LHCN-M2 (cell line): ENCODE measurements at places on chromosomes 11 and 22.

GRCh38 chr11:48055292-48056132, 75.2 kb downstream of the PTPRJ start:
- peak; percentile 19 for DNase-seq

DNA sequence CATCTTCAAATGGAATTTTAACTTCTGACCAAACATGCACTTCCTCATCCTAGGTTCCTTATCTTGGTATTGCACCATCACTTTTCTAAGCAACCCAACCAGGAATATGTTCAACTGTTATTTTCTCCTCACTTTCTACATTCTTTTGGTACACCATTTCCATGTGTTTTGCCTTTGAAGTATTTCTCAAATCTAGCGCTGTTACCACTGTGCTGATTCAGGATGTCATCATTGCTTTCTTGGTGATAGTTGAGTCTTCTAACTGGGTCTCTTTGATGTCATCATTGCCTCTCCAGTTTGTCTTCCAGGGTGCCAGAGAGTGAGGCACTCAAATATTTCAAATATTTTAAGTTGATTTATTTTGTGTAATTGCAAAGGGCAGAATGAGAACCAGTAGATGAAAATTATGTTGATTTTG, 47.5 kb downstream of the HORMAD2 start:
- DNase-seq: peak; percentile 53

- DNase-seq: no peak
These were observed 13.1 kb downstream of the MGAT3 start for GRCh38 chr22:39469681-39470450.

GRCh38 chr11:76445121-76446084, 585 bp downstream of the EMSY start:
- DNase-seq: peak; percentile 90

DNA sequence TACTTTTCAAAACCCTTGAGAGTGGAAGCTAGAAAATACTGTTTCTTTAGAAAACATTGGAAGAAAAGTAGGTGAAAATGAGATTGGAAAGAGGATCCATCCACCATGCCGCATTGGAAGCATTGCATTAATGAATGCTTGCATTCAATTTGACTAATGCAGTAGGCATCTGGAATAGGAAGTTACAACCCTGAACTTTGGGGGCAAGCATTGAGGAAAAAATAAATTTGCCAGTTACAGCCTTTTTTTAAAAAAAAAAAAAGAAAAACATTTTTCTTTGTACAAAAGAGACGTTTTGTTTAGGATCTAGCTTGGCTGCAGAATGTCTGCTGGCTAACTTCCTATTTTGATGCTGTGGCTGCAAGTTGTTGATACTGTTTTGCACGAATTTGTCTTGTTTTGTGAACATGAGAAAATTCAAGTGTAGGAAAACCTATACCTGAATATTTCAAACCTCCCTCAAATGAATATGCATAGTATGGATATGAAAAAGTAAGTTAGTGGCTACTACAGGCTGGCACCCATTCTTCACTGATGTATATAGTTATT, 28.1 kb downstream of the RTN3 start:
- DNase-seq: no peak

- DNase-seq: no peak
These were observed 37.5 kb upstream of the CAPRIN1 start for GRCh38 chr11:34013898-34014571.

DNA sequence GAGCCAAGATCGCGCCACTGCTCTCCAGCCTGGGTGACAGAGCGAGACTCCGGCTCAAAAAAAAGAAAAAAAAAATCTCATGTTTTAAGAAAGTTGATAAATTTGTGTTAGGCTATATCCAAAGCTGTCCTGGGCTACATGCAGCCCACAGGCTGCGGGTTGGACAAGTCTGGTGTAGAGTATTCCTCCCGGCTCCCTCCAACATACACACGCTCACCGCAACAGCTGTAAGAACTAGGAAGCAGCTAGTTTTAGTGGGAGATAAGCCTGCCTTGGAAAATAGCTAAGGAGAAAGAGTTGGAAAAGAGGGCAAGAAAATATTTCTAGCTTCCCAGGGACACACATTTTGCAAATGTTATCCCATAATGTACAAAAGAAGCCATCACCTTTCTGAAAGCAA, 46.6 kb downstream of the CELF1 start:
- peak; percentile 54 for DNase-seq

GRCh38 chr11:94472916-94473799, 20.5 kb downstream of the MRE11 start:
- peak; percentile 44 for DNase-seq

DNA sequence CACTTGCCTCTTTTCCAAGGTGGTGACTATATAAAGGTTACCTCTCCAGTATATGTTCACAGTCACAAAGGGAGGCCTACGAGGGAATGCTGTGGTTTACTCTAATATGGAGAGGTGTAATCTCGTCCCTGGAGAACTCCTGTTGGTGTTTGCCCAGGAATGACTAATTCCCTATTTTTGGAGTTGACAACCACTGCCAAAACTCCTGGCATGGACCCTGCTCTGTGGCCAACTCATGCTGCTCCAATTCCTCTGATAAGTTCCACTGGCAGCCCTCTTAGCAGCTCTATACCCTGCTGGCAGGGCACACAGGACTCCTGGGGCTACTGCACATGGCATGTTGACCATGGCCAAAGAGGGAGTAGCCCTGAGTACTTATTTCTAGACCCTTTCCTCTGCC, 418.7 kb upstream of the ANO5 start:
- no peak for DNase-seq

DNA sequence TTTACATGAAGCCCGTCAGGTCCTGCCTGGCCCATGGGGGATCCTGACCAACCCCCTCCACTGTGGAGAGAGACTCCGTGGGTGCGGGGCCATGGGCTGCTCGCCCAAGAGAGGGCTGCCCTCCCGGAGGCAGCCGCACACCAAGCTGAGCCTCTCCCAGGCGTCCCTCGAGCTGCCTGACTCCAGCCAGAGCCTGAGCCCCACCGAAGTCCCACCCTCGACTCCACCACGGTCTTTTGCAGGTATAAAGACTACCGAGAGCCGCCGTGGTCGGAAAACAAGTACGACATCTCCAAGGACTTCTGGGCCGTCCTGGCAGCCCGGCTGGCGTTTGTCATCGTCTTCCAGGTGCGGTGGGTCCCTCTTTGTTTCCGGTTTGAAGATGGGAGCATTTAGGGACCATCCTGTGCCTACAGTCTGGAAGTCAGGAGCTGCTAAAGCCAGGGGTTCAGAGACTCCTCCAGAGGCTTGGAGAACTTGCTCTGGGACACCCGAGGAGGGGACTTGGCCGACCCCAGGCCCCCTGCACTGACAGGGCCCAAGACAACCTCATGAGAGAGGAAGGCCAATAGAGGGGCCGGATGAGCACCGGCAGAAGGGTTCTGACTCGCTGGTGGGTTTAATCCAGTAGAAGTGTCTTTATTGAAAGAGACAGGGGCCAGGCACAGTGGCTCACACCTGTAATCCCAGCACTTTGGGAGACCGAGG, 17.6 kb upstream of the FADD start:
- no peak for DNase-seq

DNA sequence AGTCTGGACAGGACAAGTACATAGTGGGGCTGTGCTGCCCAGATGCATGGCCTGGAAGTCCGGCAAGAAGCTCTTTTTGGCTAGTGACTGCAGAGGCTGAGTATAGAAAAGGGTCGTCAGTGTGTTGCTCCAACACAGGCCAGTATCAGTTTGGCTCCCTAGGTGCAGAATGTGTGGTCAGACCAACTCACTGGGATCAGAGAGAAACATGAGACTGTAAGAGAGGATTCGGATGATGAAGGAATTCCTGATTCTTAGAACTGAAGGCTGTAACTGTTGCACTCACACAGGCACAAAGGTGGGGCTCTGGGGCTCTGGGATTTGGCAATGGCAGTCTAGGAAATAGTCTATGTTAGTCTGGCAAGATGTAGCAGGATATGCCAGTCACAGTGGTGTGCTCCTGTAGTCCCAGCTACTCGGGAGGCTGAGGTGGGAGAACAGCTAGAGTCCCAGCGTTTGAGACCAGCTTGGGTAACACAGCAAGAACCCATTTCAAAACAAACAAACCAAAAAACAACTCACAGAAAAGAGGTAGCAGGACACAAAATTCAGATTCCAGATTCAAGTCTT, 11.1 kb upstream of the UPB1 start:
- DNase-seq: no peak

GRCh38 chr11:102396708-102397563, 49.9 kb downstream of the BIRC2 start:
- peak; percentile 28 for DNase-seq

DNA sequence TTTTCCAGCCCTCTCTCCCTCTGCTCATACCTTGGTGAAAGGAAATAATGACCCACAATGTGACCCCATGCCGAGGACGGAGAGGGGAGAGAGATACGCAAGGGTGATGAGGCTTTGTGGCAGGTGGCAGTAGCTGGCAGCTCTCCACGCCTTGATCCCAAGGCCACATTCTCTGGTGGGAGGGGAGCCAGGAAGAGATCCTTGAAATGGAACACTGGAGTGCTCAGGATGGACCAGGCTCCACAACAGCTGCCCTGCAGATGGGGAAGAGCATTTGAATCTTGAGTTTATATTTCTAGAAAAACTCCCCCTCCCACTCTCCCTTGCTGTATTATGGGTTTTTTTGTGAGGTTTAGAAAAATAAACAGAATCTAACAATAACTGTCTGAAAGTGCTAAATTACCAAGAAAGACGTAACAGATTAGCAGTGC, 61.6 kb upstream of the CDON start:
- peak; percentile 86 for DNase-seq

GRCh38 chr11:44421090-44421675, 111.2 kb upstream of the ALX4 start:
- no peak for DNase-seq

DNA sequence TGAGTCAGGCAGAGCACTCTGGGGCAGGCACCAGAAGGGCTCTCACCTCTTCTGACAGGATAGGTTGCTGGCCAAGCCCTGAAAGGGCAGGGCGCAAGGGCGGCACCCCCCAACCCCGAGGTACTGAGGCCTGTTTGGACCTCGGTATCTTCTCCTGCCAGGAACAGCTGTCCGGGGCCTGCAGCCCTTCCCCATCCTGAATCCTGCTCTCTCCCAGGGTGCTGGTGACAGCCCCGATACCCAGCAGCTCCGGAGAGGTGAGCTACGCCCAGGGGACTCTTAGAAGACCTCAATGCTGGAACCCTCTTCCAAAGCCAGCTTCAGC, 79.1 kb downstream of the PHF21B start:
- no peak for DNase-seq

- DNase-seq: no peak
These were observed 41.2 kb upstream of the KLHL35 start for GRCh38 chr11:75474240-75474639.

- peak; percentile 47 for DNase-seq
These were observed 209.9 kb downstream of the LARGE1 start for GRCh38 chr22:33710326-33710725.

GRCh38 chr22:36110306-36110881, 50.2 kb downstream of the APOL3 start:
- no peak for DNase-seq

DNA sequence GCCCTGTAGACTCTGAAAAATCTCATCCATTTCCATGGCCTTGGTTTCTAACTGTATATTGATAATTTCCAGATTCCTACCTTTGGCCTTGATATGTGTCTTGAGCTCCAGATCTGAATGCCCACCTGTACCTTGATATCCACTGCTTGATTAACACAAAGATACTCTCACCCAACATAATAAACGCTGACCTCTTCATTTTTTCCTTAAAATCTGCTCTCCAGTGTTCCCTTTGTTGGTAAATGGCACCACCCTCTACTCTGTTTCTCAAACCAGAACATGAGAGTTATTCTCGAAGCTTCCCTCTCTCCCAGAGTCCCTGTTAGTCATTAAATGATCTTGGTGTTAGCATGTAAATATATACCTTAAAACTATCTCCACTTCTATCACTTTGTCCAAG, 13.4 kb downstream of the TUG1 start:
- no peak for DNase-seq

GRCh38 chr11:86523738-86524619, 148.4 kb downstream of the ME3 start:
- DNase-seq: peak; percentile 96

DNA sequence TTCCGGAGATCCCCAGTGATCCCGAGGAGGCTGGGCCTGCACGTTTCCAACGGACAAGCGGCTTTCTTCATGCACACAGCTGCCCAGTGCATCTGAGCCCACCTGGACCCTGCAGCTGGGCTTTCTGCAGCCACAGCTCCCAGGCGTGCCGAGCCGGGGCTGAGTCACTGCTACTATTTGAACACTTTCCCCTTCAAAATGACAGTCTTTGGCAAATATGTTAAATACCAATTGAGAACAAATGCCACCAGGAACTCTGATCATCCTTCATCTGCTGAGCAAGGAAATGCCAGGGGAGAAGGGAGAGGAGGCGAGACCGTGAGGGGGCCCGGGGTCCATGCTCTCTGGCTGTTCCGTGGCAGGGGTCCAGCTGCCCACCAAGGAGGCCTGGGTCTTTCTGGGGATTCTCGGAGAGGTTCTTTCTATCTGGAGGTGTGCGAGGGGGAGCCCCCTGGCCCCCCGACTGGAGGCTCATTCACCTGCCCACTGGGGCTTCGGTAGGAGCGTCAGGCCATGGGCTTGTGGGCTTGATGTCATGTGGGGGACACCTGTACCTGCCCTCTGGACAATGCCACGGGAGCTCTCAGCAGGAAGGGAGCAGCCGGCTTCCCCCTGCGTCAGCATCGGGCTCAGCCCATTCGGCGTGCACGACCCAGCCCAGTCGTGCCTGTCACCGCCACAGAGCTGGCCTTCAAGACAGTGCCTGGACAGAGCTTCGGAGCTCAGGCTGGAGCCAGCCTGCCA, 159.6 kb downstream of the CTTN start:
- DNase-seq: peak; percentile 1

- no peak for DNase-seq
These were observed 128.9 kb downstream of the RBFOX2 start for GRCh38 chr22:35899736-35900135.

- DNase-seq: no peak
These were observed 9.8 kb upstream of the BARX2 start for GRCh38 chr11:129365816-129366215.

DNA sequence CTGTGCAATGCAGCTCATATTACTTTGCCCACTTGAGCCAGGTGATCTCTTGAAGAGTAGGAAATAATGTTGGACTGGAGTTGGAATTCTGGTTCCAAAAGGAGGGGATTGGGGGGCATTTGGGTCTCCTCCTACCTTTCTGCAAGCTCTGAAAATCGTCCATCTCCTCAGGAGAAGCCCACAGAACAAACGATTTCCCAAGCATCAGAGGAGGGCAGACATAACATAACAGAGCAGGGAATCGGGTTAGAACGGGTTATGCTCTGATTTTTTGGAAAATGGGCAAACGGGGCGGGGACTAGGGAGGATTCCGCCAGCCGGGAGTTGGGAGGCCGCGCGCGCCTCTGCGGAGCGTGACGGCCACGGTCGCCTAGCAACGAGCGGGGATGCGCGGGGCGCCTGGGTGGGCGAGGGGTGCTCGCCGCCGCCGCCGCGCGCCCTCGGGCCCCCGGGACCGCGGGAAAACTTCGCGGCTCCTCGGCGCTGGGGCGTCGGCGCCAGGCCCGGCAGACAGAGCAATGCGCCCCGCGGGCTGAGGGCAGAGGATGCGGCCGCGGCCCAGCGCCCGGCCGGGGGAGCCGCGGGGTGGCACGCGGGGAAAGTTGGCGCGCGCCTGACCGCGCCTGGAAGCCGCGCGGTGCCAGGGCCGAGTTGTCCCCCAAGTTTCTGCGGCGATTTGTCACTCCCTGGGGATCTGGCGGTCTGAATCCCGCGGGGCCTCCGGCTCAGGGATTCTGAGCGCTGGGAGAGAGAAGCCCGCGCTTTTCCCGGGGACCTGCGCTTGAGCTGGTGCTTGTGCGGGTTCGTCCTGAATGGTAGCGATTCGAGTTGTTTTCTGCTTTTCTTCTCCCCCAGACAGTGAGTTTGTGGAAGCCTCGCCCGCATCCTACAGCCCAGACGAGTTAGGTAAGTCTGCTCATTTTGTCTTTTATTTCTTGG, 27.8 kb upstream of the AMOTL1 start:
- no peak for DNase-seq

- peak; percentile 78 for DNase-seq
These were observed at the start of gene NTM for GRCh38 chr11:131370090-131370751. Gene NTM (plus strand): TSS chr11:131370615.
